DND-41 (cell line): ENCODE measurements at places on chromosomes 5 and 9.
A peak's percentile ranks its signal among the peaks of the same experiment; 100 is the strongest.

GRCh38 chr9:117744369-117744768, 40.2 kb downstream of the TLR4 start:
- no peak for DNase-seq

- no peak for DNase-seq
These were observed 84.8 kb upstream of the SELENOP start for GRCh38 chr5:42896523-42896922.

- peak; percentile 41 for DNase-seq
These were observed 11.4 kb downstream of the JADE2 start for GRCh38 chr5:134536876-134537275.

DNA sequence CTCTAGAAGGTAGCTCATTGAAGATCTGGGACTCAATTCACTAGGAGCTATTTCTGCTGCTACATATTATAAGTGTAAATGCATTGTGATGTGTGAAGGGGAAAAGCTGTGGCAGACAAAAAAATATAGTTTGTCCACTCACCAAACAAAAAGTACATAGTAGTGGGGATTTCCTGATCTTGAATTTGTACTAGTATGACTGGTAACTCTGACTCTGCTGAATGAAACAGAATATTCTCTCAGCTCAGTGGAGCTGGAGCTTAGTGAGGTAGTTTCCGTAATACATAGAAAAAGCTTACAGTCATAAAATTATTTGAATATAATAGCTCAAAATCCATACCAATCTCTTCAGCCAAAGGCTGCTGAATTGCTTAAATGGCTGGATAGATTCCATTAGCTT, 455.6 kb upstream of the CD180 start:
- DNase-seq: no peak

DNA sequence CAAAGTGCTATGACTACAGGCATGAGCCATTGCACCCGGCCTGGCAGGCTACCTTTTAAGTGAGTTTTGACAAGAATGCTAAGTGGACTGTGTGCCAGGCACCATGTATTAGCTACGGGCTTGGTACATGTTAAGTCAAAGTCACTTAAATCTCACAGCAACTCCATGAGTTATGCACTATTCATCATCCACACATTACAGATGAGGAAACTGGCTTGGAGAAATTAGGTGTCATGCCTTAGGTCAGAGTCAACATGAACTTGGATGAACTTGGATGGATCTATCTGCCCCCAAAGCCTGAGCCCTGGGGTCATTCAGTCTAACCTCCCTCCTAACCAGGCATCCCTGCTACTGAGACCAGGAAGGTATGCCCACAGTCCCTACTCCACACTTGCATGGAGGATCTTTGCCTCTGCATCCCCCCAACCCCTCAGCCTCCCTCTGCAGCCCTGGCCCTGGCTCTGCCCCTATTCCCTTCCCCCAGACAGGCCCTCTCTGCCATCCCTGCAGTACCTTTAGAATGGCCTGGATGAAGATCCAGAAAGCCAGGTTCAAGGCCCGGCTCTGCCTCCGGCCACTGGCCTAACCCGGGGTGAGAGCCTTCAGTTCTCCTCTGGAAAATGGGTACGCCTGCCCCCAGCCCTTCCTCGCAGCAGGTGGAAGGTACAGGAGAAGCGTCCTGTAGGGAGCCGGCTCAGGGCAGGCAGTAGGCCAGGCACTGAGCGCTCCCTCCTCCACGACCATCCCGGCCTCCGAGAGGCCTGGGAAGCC, 685 bp upstream of the ADGRD2 start:
- no peak for DNase-seq

GRCh38 chr9:78866207-78867132, 569.5 kb downstream of the PSAT1 start:
- no peak for DNase-seq

GRCh38 chr9:122099271-122099869, 6.3 kb upstream of the TTLL11 start:
- DNase-seq: peak; percentile 73

GRCh38 chr5:165837286-165837685, 2331.9 kb downstream of the MAT2B start:
- no peak for DNase-seq

DNA sequence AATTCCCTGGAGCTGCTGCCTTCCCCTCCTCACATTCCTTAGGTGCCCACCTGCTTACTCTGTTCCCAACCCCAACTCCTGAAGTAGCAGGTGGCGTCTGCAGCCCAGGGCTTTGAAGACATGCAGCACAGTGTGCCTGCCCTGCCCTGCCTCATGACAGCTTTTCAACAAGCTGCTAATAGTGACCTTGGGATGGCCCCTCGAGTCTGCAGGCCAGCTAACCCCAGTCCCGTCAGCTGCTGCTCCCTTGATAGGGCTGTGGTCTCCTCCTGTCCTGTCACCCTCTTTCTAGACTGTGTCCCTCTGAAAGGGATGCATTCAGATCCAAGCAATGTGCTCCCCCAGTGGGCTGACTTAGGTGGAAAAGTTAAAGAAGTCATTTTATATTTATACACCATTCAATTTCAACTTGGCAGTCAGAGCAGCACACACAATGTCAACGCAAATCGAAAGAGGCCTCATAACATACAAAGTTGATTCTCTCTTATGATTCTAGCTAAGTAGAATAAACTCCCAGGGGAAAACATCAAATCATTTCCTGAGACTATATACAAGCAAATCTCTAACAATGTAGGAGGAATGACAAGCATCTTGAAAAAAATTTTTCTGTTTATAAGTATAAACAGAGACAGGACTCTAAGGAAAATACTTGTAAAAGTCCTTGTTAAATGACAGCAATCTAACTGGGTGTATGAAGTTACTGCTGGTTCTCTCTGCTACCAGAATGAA, 37.9 kb downstream of the ADRB2 start:
- no peak for DNase-seq

- DNase-seq: no peak
These were observed 1.5 kb downstream of the PCSK1 start for GRCh38 chr5:96431376-96432187.

- DNase-seq: no peak
These were observed 37.2 kb downstream of the GPBP1 start for GRCh38 chr5:57211039-57211438.

- DNase-seq: no peak
These were observed 65.2 kb downstream of the RAPGEF1 start for GRCh38 chr9:131674425-131675421.

DNA sequence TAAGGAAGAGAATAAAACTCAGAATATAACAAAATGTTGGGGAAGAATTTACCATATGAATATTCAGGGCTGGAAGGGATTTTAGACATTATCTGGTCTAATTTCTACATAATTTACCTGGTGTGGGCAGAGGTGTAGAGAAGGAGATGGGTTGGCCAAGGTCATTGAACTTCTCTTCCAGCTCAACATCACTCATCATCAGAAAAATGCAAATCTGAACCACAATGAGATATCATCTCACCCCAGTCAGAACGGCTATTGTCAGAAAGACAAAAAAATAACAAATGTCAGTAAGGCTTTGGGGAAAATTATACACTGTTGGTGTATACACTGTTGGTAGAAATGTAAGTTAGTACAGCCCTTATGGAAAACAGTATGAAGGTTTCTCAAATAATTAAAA, 121.7 kb downstream of the PTTG1 start:
- DNase-seq: no peak

- peak; percentile 77 for DNase-seq
These were observed 41.4 kb downstream of the GLRX start for GRCh38 chr5:95781101-95781583.

GRCh38 chr5:72145348-72145747, 38.1 kb downstream of the MAP1B start:
- DNase-seq: no peak

DNA sequence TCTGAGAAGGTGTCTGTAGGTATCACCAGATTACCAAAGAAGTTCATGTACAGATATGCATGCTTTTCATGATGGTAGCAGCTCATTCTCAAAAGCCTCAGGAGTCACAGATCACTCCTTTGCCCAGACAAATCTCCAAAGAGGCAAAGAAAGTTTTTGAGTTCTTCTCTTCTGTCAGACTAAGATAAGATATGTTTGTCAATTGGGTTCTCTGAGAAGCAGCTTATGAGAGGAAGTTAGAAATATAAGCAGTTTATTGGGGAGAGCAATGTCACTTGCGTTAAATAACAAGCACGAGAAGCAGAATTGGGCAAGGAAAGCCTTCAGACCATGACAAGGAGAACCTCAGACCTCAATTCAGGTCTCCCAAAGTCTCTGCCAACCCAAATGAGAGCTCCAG, 219.2 kb upstream of the KLF4 start:
- DNase-seq: no peak

GRCh38 chr5:151532416-151532815, 58.7 kb downstream of the FAT2 start:
- DNase-seq: no peak

GRCh38 chr5:68093455-68094159, 121.9 kb upstream of the PIK3R1 start:
- no peak for DNase-seq

DNA sequence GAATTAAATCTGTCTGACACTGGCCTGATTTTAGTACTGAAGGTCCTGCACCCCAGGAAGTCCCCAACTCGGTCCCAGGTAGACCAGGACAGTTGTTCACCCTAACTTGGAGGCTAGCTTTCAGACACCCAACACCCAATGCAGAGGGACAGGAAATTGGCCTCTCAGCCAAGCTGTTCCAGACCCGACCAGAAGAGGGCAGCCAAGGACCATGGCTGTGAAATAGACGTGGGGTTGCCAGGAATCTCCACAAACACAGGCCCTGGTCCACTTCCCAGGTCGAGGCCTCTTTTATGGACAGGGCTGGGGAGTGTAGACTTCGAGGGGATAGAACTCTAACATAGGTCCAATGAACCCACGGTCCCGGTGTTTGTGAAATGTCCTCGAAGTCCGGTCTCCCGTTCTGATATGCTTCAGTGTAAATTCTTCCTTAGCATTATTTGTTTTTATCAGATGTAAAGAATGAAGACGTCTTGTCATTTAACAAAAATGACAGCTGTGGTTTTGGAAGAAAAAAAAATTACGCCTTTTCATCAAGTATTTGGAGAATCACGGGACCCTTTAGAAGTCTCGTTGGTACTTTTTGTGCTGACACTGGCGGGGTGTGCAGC, 260.3 kb upstream of the ADAMTS16 start:
- peak; percentile 68 for DNase-seq

DNA sequence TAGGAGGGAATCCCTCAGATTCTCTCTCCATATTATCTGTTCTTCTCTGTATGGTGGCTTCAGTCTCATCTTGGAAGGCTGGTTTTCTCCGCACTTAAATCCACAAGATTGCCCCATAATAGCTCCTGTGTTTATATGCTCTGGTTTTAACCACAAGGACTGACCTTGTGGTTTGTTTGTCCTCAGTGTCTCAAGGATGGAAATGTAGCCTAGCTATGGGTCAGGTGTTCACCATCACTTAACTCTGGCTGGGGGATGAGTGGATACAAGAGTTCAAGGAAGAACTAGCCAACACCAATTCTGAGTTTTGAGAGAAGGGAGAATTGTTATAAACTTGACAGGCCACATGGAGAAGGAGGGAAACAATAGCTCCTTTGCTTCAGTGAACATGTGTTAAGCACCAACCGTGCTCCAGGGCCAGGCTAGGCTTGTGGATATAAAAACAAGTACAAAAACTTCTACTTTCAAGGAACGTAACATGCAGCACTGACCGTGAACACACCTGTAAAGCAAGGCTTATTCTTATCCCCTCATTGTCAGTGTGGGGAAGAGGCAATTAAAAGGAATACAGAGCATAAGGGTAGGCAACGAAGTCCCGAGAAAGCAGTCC, 75.6 kb upstream of the VLDLR start:
- DNase-seq: no peak

DNA sequence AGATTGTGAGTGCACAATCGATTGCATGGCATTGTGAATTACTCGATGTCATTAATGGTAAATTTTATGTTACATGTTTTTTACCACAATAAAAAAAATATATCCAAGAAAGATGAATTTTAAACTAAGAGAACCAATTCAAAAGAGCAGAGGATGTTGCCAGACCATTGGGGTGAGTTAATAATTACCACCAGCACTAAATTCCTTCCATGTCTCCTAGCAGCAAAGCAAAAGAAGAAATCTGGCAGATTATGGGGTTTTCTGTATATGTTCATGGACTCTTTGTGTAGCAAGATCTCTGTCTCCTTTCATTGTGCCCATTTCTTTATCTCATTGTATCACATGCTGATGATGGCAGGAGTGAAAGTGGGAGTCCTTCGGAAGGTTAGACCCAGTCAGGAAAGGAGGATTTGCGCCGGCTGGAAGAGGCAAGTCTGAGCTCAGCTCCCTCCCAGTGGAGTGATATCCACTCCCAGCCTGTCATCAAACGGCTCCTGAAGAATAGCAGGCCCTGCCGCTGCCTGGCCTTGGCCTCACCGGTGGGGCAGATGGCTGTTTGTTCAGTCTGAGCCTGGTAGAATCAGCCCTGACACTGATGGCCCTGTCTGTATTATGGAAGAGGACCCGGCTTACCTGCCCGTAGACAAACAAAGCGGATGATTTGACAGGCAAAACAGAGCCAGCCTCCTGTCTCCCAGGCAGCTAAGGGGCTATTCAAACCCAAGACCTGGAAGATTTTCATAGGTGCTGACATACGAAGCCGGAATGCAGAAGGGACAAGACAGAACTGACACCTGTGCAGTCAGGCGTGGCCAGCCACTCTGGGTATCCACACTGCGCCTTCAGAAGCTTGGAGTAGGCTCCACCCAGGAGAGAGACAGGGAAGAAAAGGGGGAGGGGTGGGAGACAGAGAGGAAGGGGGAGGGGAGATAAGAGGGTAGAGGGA, 21.9 kb upstream of the FOXE1 start:
- DNase-seq: no peak

GRCh38 chr5:76524868-76525267, 98.3 kb downstream of the F2RL2 start:
- no peak for DNase-seq

DNA sequence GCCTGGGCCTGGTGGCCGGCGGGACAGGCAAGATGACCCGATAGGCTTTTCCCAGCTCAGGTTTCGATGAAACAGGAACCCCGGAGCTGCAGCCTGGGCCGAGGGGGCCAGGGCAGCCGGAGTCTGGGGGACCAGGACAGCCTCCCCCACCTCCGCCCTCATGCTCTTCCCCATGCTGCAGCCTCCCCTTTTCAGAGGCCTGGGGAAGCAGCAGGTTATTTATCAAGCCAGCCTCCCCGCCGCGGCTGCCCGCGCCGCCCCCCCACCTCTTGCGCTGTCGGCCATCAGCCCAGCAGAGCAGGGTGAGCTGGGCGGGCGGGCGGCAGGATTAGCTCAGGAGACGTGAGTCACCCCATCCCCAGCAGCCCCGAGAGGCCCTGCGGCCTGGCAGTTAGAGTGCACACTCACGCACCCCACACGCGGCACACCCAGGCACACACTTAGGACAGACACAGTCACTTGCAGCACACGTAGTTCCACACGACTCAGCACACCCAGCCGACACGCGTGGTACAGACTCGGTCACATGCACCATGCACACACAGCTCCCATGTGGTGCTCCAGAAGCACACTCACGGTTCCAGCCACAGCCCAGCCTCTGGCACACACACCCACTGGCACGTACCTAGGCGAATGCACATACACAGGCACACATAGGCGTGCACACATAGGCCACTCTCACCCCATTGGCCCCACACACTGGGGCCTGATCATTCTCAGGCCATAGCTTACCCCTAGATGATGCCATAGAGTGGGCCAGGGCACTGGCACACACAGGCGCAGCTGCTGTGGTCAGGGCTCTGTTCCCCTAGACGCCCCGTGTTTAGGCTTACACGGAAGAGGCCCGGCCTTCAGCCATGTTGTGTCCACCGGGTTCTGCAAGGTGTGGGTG, 13.0 kb downstream of the CXXC5 start:
- DNase-seq: no peak

- DNase-seq: no peak
These were observed 13.6 kb downstream of the EXOC3 start for GRCh38 chr5:456351-457194.

GRCh38 chr5:7846327-7846726, 4.6 kb downstream of the CFAP90 start:
- no peak for DNase-seq
